ENCODE measurements at places on chromosomes 4 and X.

GRCh38 chr4:13527981-13528820 is 16.1 kb downstream of the NKX3-2 start:
- no peak for DNase-seq

- no peak for DNase-seq
Measured at GRCh38 chr4:125316791-125317524, 2.2 kb downstream of the FAT4 start.

GRCh38 chr4:77039796-77040195 is 36.0 kb downstream of the CCNI start:
- no peak for DNase-seq

- no peak for DNase-seq
Measured at GRCh38 chrX:148599404-148599803, 99.0 kb downstream of the AFF2 start.

DNA sequence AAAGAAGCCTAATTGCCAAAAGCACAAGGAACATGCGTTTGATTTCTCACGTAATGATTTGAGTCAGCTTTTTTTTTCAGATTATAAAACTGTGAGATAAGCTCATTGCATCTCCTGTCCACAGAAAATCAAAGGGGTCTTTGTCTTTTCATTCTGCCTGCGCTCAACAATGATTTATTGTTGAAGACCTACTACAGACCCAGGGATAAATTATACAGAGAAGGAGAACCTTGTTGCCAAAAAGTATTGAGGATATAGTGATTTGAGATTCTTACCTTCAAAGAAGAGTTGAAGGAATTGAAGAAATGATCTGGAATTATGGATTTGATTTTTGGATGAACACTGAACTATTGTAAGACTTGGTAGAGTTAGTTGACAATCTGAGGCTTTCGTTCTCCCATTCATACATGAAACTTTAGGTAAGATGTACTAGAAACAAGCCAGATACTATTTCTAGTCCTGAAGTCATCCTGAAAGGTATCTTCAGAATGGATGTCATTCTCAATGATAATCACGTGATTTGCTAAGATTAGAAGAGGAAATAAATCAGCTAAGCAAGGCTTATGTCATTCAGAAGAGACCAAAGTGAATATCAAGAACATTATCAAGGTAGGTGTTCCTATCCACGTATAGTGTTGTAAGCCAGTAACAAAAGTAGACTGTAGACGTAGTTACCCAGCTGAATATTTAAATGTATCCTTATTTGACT is 71.1 kb upstream of the SCOC start:
- no peak for DNase-seq

DNA sequence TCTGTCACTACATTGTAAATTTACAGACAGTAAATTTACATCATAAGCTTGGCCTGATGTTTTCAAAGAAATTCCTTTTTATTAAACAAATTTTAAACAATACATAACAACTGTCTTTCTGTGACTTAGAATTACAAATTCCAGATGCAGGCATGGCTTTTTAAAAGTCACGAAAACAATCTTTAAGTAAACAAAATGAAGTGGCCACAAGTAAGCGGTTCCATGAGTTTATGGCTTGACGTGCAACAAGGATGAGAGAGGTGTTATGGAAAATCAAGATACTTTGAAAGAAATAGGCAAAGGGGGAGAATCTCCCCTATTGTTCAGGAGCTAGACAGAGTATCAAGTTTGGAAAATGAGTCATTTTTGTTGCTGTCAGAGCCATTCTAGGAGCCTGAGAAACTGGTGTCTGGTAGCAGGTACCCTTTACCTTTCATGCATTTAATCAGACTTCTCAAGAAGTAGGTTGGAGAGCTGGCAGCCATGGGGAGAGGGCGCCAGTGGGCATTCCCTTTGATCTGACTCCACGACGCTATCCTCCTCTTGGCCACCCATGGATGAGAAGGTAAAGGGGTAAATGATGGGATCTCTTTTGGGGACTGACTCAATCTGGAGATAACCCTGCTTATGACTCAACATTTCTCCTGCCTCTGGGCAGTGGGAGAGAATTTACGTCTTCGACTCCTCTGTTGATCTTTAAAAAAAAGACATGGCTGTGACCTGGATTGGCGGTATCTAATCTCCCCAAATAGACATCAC is 217.2 kb downstream of the SPRY1 start:
- DNase-seq, result no peak

- DNase-seq, result no peak
Measured at GRCh38 chrX:37817579-37817978, 29.8 kb downstream of the DYNLT3 start.

DNA sequence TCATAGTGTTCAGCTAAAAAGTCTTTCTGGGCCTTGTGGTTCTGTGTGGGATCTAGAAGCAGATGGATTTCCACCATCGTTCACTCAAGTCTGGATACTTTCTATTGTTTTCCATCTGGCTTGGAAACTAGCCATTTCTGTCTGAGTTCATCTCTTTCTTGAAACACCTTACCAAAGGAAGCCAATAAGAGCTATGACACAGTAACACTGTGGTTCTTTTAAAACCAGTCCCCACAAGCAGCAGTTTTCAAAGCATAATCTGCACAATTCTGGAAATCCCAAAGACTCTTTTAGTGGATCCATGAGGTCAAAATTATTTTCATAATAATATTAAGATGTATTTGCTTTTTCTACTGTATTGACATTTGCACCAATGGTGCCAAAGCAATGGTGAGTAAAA is 234.2 kb upstream of the TET2 start:
- DNase-seq, result no peak

DNA sequence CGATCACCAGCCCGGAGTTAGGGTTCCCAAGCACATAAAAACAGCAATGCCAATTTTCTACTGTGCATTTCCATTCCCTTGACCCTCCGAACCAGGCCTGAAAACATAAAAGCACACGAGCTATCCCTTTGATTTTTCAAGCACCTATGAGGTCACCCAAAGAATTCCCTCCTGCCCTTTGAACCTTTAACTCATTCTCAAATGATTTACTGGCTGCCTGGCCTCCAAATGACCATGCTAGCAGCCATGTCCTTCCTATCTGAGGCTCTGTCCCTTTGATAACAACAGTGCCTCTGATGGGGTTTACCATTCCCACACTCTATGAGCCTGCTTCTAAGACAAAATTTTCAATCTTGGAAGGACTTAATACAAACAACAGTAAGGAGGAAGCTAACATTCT is 15.2 kb downstream of the SHROOM4 start:
- no peak for DNase-seq

DNA sequence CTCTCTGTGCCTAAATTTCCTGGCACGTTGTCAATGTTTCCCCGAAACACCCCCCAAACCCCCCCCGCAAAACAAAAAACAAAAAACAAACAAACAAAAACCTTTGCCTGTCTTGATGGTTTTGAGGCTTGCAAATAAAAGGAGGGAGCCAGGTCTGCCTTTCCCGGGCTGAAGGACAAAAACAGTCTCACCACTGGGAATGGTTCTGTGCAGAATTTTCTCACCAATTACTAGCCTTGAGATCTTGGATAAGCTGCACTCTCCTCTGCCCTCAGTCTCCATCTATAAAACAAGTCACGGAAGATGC is 15.5 kb downstream of the NKX3-2 start:
- no peak for DNase-seq

DNA sequence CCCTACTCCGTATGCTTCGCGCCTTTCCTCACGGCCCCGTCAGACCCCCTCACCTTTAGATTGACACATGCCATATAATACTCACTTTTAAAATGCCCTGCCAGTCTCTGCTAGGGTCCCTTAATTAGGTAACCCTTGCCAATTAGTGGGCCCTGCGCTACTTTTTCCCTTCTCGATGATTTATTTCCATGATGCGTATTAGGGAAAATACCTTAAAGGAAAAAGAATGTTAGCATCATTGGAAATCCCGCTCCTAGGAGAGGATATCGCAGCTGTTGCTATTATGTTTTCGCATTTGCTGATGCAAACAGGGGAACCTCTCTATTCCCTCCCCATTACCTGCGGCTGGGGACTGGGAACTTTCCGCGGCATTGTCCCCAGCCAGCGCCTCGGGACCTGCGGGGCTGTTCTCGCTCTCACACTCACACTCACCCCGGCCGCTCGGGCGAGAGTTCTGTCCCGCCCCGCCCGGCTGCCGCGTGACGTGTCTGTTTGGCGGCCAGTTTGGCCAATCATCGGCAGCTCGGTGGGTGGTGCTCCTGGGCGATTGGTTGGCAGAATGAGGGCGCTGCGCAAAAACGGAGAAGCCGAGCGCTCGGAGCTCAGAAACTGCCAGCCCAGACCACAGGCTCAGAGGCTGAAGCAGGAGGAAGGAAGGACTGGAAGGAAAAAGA is at the start of gene PCDH10:
Gene PCDH10, plus strand, starts transcription at position 605 of the 674 bp plus-strand sequence. CDS start 847 bp downstream, outside the sequence.
- peak; percentile 84 for DNase-seq

DNA sequence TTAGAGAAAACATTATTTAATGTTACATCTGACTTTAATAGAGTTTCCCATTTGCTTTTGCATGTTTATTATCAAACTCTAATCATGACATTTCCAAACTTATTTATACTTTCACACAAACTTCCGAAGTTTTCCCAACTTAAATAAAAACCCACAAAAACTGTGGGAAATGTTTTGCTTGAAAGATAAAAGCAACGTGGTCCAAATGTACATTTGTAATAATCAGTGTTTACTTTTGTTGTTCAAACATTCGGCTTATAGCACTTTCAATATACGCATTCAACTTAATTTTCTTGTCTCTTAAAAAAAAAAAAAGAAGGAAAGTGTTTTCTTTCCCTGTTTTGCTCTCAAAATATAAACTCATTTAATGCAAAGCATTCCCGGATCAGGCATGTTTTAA is 51.0 kb downstream of the STX18 start:
- DNase-seq, result no peak

DNA sequence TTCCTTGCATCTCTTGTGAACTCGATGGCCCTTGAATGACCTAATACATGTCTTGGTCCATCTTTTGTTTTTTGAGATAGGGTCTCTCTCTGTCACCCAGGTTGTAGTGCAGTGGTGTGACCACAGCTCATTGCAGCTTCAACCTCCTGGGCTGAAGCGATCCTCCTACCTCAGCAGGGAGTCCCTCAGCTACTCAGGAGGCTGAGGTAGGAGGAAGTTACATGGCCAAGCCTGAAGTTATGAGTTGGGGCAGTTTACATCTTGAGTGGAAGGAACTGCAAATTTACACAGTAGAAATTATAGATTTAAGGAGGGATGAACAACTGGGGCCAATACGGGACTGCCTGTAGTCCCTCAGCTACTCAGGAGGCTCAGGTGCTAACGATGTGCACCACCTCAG is 97.2 kb upstream of the METTL14 start:
- no peak for DNase-seq

DNA sequence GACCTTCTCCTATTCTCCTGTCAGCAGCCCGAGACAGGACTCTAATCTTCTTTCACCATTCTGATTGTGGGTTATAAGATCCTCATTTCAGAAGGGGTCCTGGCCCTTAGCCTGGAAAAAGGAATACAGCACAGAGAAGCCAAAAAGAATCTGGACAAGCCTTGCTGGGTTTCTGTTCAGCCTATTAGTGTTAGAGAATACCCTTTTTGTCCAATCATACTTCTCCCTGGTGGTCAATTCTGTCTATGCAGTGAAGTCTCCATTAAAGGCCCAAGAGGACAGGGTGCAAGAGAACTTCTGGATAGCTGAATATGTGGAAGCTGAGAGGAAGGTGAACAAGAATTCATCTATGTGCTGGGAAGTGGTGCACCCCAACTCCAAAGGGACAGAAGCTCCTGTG is 105.7 kb upstream of the AGA start:
- DNase-seq, result no peak

DNA sequence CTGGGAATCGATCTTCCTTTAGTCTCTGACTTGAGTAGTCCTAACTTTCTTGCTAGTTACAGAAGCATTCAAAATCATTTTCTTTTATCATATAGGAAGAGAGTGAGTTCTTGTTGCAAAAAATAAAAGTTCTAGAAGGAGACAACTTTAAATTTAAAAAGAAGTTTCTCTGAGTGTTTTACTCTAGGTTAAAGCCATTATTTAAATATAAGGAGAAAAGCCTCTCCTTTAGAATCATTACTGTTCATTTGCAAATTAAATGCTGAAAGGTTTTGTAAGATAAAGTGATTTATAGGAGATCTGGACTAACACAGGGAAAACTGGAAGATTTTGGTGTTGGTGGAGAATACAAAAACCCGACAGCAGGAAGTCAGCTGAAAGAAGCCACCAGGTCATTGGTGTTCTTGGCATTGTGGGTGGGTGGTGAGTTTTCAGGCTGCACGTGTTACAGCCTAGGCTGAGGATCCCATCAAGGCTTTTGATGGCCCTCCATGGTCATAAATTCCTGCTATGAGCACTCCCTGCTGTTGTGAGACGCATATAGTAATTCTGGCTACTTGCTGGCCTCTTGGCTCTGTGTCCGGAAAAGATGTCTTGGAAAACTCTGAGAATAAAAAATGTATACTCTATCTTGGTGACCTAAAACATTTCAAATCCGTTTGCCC is 81.6 kb downstream of the GPAT3 start:
- no peak for DNase-seq

DNA sequence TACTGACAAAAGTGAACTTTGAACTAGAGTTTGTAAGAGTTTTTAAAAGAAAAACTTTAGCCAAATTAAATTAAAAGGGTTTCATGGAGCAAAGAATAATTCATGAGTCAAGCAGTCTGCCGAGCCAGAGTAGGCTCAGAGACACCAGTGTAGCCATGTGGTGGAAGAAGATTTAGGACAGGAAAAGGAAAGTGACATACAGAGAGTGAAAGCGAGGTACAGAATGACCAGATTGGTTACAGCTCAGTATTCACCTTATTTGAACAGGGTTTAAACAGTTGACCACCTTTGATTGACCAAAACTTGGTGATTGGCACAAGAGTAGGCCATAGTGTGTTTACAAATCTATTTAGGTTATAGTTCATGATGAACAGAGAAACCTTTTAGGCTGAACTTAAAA is 377.8 kb downstream of the KLHL4 start:
- no peak for DNase-seq

DNA sequence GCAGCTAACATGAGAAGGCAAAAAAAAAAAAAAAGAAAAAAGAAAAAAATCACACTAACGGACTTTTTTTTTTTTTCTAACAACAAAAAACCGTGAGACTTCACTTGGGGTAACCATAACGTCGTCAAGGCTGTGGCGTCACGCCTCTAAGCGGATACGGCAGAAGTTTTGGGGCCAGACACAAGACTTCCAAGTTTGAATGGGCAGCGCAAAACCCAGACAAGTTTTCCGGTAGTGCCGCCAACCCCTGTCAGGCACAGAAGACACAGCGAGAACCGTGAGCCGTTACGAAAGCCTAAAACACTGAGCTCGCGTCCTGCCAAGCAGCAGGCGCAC is 556 bp upstream of the SMARCA5 start:
- DNase-seq, result no peak

GRCh38 chrX:20224814-20225487 is 41.8 kb downstream of the RPS6KA3 start:
- DNase-seq, result no peak

DNA sequence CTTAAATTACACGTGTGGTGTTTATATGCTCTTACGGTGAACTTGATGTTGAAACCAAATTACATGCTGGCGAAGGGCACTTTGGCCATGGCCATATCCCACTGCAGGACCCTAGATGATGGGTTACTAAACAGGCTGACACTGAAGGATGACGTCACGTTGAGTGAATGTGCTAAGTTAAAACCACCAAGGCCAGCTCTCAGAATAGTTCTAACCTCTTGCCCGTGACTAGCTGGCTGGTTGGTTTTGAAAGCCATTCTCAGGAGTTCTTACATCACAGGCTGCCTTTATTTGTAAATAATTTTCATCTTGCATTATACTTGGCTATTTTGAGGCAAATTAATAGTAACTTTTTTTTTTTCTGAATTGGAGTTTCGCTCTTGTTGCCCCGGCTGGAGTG is 41.3 kb upstream of the PHEX start:
- DNase-seq, result no peak

GRCh38 chrX:149982310-149982709 is 44.0 kb upstream of the EOLA2 start:
- no peak for DNase-seq

- no peak for DNase-seq
Measured at GRCh38 chrX:102985192-102985591, 48.1 kb downstream of the RAB40AL start.

Data from HEK293T (cell line).